CD4-positive, alpha-beta T cell treated with Interferon gamma for 1 hour (primary cell): ENCODE measurements at places on chromosomes 3 and 15.

GRCh38 chr3:147943265-147943945, 534.2 kb downstream of the ZIC1 start:
- DNase-seq, result no peak

DNA sequence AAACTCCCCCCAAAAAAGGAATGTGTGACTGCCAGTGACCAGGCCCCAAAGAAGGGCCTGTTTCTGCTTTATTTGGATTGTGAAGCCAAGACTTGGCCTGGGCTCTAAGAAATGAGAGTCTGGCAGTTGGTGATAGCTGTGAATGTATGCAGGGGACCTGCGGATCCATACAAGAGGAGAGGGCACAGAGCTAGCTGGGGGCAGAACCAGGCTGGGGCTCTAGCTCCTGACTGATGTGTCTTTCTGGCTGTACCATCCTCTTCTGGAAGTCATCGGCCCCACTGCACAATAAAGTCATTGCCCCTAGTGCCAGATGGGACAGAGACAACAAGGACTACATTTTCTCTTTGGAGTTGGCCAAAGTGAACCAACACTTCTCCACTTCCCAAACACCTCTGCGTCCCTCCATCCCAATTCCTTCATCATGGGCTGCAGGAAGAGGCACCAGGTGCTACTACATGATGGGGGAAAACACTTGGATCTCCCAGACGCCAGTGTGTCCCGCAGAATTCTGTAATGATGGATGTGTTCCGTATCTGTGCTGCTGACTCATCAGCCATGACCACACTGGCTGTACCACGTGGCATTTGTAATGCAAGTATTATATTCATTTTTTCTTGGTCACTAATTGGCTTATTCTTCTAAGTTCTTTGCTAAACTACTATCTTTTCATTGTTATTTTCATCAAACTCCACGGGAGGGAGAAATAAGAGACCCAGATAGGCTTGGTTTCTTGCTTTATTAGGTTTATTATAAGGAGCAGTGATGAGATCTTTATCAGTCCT, 1.7 kb upstream of the PLA2G4F start:
- DNase-seq, result no peak

GRCh38 chr3:12478326-12478725, 6.0 kb upstream of the TSEN2 start:
- no peak for DNase-seq

GRCh38 chr3:71057526-71057894, 526.0 kb downstream of the FOXP1 start:
- DNase-seq, result no peak

- no peak for DNase-seq
Measured at GRCh38 chr3:60759439-60759838, 491.8 kb downstream of the FHIT start.

GRCh38 chr3:192024751-192025150, 563.8 kb downstream of the PYDC2 start:
- no peak for DNase-seq

DNA sequence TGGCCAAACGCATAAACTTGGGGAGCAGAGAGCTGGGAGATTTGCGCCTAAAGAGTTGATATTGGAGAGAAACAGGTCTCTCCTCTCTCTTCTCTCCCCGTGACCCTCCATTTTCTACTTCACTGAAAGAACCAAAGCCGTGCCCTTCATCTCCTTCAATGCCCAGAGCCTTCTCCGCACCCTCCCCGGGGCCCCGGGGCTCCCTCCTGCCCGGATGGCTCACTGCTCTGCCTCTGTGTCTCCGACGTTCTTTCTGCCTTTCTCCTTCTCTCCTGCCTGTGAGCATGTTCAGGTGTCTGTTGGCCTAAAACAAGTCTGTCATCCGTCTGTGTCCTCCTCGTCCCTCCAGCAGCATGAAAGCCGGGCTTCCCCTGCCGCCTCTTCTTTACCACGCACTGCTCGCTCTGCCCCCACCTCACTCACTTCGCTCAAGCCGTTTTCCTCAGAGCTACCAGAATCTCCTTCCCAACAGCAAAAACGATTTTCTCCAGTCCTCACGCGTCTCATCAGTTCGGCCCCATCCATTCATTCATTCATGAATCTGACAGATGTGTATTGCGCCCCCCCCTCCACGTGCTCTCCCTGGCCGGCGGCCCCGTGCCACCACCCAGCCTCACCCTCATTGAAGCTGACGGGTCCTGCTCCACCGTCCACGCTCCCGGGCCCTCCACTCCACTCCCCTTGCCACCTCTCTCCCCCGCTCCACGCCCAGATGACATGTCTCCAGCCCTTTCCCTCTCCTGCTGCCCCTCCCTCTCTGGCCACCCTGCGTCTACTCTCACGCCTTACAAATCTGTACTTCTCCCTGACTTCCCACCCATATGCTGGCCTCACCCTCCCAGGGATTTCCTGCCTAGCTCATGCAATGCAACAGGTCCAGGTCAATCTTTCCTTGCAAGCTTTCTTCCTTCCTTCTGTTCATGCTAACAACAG, 10.2 kb downstream of the MUC4 start:
- no peak for DNase-seq

- DNase-seq, result no peak
Measured at GRCh38 chr3:123533554-123534159, 51.2 kb downstream of the HACD2 start.
